ENCODE measurements at places on chromosomes 5 and 9. TPM values are rescaled to one million over a fixed set of nuclear protein-coding genes. Genes with fewer than 3 reads are reported as not detected.

- DNase-seq: no peak
Measured at GRCh38 chr5:178150977-178151734, 2.5 kb downstream of the NHP2 start.

- DNase-seq: no peak
Measured at GRCh38 chr9:101073122-101073521, 44.6 kb downstream of the PLPPR1 start.

DNA sequence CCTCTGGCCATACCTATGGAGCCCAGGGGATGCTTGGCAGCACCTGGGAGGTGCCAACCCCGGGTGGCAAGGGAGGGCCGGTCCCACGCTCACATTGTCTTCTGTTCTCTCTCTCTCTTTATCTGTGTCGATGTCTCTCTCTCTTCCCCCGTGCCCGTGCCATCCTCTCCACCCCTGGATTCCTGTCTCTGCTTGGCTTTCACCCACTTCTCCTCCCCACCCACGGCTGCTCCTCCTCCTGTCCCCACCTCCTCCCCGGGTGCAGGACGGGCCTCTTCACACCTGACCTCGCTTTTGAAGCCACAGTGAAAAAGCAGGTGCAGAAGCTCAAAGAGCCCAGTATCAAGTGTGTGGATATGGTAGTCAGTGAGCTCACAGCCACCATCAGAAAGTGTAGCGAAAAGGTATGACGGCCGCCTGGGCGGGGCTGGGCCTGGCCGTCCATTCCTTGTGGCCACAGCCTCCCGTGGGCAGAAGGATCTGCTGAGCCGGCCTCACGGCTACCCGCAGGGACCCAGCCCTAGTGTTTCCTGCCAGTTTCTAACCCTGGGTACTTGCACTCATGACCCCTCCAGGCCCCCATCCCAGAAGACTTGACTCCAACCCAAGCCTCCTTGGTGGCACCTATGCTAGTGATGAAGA lies 22.7 kb downstream of the DNM1 start:
- DNase-seq: no peak

Gene TOR1A
- 45.2 TPM for total RNA-seq

Gene SLCO4C1
- total RNA-seq: 0.05 TPM

GRCh38 chr9:130208600-130209347 lies 36.6 kb downstream of the NCS1 start:
- DNase-seq: no peak

Gene UBAP2
- 47.9 TPM for total RNA-seq

Gene FOXD1
- total RNA-seq: not detected

Gene ZNG1E
- 42.8 TPM for total RNA-seq

Gene SHOC1
- total RNA-seq: not detected

- no peak for DNase-seq
Measured at GRCh38 chr9:93596399-93596798, 20.0 kb downstream of the PHF2 start.

Gene TTC16
- 0.57 TPM for total RNA-seq

- no peak for DNase-seq
Measured at GRCh38 chr5:119470851-119471451, 18.7 kb downstream of the HSD17B4 start.

DNA sequence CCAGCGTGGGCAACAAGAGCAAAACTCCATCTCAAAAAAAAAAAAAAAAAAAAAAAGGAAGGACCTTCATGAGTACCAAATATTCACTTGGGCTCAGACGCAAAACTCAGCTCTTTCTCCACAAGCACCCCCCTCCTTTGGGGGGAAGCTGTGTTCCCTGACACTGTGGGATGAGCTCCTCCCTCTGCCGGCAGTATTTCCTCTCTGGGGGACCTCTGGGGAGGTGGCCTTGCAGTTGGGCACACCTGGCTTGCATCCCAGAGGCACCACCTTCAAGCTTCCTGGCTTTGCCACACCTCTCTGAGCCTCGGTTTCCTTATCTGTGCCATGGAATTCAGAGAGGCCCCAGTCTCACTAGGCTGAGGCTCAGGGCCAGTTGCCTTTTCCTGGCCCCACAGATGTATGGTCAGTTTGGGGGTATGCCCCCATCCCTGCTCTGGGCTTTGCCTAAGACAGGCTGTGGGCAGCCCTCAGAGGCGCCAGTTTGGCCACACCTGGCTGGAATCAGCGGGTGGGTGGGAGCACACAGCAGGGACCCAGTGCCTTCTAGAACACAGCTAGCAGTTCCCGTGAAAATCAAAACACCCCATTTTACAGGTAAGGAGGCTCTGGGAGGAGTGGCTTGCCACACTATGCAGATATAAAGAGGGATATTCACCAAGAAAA lies 157.5 kb upstream of the IER5L start:
- no peak for DNase-seq

DNA sequence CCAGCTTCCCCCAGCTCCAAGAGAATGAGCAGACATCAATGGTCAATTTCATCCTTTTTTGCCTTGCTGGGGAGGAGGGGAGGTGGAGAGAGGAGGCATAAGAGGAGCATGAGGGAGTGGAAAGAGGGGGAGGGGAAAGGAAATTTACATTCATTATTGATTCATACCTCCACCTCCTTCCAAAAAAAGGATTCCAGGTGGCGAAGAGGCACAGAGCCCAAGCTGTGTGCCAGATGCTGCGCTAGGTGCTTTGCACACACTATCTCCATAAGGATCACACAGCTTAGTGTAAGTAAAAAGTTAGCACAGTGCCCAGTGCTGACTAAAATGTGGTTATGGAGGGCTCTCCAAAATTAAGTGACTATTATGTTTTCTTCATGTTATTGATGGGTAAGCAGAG lies 11.0 kb downstream of the ASTN2 start:
- DNase-seq: no peak

DNA sequence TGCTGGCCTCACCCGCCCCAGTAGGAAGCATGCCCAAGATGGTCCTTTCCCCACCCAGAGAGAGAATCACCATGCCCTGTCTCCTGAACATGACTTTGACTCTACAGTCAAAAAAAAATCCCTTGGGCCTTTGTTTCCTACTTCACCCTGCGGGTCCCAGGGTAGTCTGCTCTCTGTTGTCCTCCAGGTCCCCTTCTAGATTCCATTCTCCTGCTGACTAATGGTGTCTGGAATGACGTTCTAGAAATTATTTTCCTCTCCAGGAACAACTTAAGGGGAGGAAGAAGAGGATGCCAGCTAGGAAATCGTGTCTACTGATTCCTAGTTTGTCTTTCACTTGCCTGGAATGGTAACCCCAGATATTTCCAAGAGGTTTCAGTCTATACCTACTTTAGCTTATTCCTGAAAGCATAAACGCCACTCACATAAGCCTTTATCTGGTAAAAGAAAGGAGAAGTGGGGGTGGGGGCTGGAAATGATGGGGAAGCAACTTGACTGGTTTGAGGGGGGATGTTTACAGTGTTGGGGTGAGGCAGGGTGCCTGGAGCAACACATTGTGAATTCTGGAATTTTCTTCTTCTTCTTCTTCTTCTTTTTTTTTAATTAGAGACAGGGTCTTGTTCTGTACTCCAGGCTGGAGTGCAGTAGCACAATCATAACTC lies 93.9 kb downstream of the SNX18 start:
- DNase-seq: no peak

Gene NIM1K
- 0.65 TPM for total RNA-seq

All from activated T-cell treated with anti-CD3 and anti-CD28 coated beads, Interleukin-2, amount 50 U/mL, for 4 hours (primary cell).